ENCODE measurements at places on chromosomes 5 and 9.

DNA sequence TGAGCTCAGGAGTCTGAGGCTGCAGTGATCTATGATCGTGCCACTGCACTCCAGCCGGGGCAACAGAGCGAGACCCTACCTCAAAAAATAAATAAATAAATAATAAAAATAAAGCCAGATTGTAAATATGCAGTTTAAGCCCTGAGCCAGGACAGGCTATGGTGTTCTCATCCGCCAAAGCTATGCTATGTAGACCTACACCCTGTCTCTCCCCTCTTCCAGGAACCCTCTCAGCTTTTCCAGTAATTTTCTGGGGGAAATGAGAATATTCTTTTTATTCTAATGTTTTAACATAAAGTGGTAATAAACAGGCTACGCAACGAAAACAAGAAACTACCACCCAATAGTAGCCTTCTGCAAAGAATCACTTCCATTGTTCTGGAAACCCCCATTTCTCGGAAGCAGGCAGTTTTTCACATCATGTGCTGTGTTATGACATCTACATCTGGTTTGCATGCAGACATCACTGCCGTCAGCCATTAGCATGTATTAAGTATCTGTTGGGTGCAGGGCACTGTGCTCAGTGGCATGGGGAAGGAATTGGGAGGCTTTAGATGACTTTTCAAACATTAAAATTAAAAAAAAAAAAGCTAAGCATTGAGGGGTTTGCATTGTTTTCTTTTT is 38.0 kb upstream of the F2R start:
- DNase-seq, result no peak

DNA sequence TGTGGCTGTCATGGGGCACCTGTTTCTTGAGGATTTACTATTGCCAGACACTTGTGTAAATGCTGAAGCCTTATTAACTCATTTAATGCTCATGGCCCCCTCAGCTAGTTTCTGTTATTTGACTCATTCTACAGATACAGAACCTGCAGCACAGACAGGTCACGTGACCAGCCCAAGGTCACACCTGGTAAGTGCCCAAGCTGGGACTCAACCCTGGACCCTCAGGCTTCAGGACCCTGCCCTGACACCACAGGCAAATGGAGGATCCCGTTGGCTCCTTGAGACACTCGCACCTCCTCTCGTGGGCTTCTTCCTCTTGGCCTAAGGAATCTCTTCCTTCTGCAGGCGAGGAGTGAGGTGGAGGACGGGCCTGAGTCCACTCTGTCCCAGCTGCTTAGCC is 10.6 kb upstream of the NEURL1B start:
- DNase-seq, result no peak

- DNase-seq, result no peak
Observed at GRCh38 chr9:96071076-96071814, 195.8 kb downstream of the ERCC6L2 start.

GRCh38 chr5:149172261-149172660 is 31.0 kb downstream of the ABLIM3 start:
- DNase-seq, result no peak

- DNase-seq, result no peak
Observed at GRCh38 chr5:148794729-148795561, 31.5 kb upstream of the ADRB2 start.

DNA sequence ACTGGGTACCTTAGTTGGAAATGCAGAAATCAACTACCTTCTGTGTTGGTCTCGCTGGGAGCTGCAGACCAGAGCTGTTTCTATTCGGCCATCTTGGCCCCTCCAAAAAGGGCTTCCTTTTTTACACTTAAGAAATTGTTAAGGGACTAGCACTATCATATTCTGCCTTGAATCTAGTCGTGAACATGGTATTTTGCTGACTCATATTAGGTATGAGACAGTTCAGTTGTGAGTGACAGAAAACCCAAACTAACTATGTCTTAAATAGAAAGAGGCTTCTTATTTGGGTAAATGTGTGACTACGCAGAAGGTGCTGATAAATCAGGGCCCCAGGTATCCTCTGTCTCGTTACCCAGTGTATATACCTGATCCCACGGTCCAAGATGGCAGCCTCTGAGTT is 298.2 kb downstream of the EDIL3 start:
- no peak for DNase-seq

DNA sequence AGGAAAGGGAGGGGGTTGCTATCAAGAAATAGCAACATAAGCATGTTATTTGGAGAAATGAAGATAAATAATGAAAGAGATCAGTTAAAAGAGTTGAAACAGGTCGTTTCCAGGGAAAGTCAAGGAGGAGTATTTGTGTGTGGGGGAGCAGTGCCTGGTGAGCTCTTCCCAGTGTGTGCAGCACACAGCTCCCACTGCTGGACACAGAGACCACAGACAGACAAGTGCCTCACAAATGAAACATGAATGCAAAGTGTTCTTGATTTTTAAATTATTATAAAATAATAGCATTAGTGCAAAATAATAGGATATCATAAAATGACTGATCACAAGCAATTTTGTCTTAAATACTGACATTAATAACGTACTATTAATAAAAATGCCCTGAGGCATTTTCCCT is 40.8 kb downstream of the LIFR start:
- DNase-seq, result no peak

- no peak for DNase-seq
Observed at GRCh38 chr9:120734607-120735410, 20.5 kb upstream of the MEGF9 start.
